Stimulated activated CD4-positive, alpha-beta T cell treated with anti-CD3 and anti-CD28 coated beads, Interleukin-1b, Interleukin-23, amount 100 ng/mL, for 4 hours (primary cell): ENCODE measurements at places on chromosomes 1 and 21.

- no peak for DNase-seq
Measured at GRCh38 chr1:93471911-93472310, 24.0 kb downstream of the FNBP1L start.

DNA sequence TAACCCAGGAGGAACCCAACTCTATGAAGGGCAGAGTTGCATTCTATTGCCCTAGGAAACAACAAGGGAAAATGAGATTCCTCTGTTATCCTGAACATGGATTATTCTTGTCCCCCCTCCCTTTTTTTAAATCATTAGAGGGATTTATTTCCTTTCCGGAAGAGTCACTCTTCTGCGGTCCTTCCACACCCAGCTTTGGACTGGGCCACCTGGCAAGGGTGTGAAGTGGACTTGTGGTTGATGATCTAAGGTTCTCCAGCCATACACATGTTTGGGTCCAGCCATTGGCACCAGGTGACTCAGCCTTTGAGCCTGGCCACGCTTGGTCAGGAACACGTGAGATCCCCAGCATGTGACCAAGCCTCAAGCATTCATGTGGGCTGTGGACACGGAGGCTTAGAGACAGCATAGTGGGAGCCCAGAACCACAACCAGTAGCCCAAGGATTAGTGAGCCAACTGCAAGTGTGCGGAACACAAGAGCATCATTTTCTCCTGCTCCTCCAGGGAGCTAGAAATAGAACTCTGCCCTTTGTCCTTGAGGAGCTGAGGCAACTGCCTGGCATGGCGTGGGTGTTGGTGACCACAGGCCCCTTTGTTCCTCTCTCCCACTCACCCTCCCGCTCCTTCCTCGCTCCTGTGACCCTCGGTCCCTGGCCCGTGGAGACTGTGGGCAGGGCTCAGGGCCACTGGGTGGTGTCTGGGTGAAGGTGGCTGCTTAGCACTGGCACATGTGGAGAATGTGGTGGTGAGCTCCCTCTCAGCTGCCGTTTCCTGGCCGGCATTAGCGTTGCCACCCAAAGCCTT is 50.1 kb downstream of the NENF start:
- DNase-seq = no peak

GRCh38 chr1:74652711-74653139 is 20.9 kb downstream of the ERICH3 start:
- DNase-seq = no peak

GRCh38 chr1:158454537-158454936 is 7.1 kb upstream of the OR10K1 start:
- DNase-seq = no peak

DNA sequence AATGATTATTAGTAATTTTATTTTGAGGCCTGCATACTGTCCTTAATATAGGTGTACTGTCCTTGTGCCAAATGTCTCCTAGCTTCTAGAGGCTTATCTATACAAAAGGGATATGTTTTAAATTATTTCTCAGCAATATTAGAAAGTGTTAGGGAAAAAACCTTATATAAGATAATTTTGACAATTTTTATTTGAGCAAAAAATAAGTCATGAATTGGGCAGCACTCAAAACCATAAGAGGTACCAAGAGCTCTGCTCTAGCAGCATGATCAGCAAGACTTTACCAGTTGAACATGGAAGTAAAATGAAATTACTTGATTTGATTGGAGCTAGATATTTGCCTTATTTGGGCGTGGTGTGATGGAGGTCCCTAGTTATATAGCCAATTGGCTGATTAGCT is 157.1 kb downstream of the PTBP2 start:
- no peak for DNase-seq

GRCh38 chr1:206415942-206416341 is 54.3 kb upstream of the IKBKE start:
- no peak for DNase-seq

DNA sequence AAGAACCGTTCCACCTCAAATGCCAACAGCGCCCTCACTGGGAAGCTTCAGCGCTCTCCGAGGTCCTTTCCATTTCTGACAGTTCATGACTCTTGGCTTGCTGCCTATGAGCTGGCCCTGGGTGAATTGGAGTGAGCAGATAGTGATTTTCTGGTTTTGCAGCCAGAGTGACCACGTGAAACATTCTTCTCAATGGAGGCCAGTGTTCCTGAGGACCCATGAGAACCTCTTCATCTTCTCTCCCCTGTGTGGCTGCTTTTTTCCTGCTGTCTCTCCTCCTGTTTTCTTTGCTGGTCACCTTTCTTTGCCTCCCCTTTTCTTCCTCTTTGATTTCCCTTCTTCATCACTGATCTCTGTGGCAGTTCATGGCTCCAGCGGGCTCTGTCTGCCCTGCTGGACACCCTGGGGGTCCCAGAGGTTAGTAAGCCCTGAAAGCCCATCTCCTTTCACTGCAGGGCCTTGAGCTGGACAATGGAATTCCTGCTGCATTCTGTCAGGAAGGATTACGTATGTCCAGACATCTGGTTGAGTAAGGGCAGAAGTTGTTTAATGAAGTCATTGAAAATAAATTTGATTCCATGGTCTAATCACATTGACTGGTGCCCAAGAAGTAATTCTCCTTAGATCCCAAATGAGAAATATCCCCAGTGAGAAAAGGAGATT is 29.9 kb downstream of the VASH2 start:
- no peak for DNase-seq

DNA sequence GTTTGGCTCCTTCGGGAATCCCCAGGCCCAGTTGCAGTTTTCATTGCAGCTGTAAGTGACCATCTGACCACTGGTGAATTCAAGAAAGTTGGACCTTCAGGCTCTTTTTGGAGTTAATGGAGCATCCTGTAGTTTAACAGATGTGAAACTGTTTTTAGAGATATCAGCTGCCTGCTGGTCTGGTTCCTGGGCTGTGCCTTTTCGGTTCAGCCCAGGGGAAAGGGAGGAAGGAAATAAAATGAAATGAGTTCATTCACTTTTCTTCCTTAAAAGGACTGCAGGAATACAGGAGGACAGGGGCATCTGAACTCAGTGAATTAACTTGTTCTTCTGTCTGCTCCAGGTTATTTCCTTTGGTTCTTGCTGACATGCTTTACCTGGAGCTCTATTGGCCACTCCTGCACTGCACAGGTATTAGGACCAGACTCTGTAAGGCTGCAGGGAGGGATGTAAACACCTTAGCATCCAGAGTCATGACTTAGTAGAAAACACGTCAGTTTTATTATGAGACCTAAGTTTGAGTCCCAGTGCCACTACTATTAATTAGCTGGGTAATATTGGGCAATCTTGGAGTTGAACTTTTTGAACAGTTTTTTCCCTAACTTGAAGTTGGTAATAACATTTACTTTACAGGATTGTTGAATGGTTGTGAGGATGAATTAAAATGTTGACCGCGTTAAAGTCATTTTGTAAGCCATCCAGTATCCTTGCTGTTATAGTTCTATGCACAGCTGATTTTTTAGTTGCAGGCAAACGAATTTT is 83.6 kb downstream of the LRRC8D start:
- DNase-seq = no peak

DNA sequence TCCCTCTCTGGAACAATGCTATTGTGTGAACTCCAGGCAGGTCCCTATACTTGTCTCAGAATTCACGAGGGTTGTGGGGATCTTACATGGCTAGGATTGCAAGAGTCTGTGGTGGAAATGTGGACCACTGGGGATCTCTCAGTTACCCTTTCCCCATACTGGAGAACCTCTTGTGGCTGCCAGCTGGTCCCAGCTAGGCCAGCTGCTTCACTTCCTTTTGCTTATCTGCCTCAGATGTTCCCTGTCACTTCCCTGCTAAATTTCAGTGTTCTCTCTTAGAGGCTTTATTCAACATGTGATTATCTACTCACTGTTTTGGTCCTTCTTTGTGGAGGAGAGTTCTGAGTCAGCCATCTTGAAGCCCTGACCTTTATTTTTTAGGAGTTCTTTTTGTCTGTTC is 75.9 kb upstream of the SAMD13 start:
- no peak for DNase-seq

DNA sequence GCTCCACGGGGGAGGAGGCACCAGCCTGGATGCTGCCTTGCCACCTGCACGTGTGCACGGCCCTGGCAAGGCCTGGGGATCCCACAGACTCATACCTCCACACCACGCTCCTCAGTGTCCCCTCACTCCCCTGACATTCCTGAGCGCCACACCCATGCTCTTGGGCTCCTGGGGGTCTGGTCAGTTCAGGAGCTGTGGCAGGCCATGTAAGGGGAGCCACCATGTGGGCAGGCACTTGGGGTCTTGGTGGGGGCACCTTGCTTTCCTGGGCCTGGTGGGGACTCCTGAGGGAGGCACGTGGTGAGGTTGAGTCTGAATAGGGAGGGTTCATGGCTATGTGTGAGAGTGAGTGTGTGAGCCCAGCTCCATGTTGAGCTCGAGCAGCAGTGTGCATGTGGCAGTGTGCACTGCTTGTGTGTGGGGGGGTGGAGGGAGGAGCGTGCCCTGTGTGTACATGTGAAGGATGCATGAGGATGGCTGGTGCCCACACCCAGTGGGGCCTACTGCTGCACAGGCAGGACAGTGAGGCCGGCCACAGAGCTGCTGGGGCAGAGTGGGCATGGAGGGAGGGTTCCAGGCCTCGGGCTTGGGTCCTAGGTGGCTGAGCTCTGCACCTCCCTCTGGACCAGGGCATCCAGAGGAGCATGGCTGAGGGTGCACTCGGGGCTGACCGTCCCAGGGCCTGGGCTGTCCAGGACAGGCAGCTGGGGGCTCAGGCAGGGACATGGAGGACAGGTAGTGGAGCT is 1.6 kb downstream of the GJC2 start:
- no peak for DNase-seq

GRCh38 chr1:58283388-58284224 is 262.9 kb downstream of the OMA1 start:
- no peak for DNase-seq

- no peak for DNase-seq
Measured at GRCh38 chr1:90412563-90412962, 304.5 kb downstream of the BARHL2 start.

DNA sequence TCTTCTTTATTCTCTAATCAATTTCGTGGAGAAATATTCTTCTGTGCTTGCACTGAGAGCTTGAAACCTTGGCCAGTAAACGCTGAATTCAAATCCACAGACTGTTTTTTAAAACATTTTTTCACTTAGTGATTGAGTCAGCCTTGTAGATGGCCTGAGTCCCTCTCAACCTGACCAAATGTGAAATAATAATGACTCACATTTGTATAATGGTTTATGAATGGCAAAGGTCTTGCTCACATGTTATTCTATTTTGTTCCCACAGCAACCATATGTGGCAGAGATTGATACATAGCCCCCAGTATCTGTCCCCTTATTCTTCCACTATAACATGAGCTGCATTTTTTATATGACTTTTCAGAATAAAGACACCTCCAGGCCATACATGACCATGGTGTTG is 47.8 kb upstream of the CCDC190 start:
- DNase-seq = no peak

DNA sequence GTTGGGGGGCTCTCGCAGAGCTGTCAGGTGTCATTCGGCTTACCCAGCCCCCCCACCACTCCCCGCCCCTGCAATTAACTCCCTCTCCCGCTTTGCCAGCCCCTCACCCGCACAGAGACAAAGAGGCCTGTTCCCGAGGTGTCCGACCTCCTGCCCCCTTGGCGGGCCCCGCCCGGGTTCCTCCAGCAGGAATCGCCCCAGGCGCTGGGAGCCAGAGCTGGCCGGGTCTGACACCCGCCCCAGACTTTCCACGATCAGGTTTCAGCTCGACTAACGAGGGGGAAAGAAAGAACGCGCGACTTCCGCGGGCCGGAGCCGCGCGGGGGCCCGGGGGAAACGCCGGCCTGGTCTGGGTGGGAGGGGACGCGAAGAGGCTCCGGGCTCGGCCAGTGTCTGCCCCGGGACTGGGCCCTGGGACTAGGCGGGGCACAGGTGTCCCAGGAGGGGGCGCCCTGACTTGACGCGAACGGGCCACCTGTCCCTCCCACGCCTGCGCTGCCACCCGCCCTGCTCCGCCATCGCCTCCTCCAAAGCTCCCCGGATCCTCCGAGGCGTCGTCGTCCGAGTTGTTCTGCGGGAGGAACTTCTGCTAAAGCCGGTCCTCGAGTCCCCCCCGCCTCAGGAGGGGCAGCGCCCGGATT is 36.4 kb upstream of the HHAT start:
- DNase-seq = peak; percentile 20

GRCh38 chr1:110094931-110095654 is 17.1 kb upstream of the UBL4B start:
- DNase-seq = no peak

- DNase-seq = no peak
Measured at GRCh38 chr1:207954104-207954503, 43.2 kb upstream of the CD34 start.

DNA sequence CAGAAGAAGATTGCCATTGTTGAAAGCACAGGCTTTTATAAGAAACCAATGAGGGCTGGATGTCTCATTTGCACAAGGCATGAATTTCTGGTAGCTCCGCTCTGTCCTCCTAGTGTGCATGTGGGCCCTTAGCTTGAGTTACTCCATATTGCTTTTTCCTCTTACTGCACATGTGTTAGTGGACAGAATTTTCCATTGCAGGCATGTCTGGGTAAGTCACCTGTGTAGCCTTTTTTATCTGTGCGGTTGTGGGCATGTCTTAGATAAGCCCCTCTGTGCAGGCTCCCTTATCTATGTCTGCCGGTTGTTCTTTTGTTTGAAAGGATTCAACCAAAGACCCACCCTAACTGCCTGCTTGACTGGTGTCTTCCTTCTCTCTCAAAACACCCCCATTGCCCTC is 7.2 kb upstream of the CLCA1 start:
- DNase-seq = no peak

DNA sequence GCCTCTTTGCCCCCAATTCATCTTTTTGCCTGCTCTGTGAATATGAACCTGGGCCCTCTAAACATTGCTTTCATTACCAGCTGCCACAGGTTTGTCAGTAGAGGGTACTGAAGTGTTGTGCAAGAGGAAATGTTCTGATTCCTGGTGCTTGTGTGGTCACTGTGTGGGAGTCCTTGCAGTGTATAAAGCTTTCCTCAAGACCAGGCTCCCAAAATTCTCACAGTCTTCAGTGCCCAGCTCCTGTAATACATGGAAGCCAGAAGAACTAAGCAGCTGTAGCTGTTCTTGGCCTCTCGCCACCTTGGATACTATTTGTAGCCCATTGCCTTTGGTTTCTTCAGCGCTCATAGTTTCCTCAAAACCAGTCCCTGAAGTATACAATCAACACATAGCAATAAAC is 1046.2 kb downstream of the BRINP3 start:
- no peak for DNase-seq

DNA sequence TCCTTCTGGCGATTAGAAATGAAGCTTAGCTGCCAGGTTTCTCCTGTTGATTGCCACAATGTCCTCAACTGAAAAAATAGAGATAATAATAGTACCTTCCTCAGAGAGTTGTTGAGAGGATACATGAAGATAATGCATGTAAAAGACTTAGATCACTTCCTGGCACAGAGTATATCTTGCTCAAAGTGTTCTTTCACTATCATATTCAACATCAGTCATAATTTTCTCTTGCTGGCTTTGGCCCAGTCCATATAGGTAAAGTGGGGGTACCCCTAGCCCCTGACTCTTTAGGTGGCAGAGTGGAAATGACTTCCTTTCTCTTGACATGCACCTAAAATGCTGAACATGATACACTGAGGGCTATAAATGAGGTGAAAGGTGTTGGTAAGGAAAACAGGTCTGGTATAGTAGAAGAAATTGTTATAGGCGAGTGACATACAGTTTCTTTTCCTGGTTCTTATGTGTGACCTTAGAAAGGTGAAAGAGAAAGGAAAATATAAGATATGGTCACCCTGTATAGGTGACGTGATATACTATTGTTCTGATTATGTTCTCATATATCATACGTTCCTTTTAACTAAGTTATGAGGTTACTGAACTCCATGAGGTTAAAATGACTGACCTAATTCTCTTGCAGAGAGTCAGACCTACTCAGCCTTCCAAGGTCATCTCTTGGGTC is 209.9 kb upstream of the DEPDC1 start:
- DNase-seq = no peak
